Central memory CD8-positive, alpha-beta T cell (primary cell): ENCODE measurements at places on chromosomes 5 and 9.

DNA sequence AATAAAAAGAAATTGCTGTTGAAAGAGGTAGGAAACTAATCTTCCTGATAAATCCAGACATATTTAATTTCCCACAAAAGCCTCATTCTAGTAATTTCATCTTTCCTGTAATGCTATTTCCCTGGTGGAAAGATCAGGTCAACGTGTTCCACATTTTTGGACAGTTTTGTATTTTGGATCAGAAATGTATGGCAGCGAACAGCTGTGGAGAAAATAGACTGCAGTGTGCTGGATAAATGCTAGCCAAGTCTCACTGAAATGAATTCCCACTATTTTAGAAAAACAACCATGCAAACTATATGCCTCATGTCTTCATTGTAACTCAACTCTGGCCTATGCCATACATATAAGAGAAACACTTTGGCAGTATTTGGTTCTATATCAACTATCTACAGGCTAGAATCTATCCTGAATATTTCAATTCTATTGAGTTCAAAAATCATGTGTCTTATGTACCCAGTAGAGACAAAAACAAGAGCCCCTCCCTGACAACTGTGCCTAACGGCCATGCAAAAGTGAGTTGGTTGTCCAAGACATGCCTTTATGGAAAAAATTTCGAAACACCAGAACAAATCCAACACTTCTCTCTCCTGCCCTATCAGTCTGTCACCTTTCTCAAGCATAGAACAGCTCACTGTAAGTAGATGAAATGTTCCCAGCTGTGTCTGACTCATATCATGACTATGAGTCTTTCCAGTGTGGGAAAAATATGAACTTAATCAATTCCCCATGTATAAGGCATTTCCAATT lies 191.3 kb upstream of the NREP start:
- no peak for DNase-seq
- no peak overlapping the region for H3K4me3 ChIP-seq
- peaks cover 3% of the 10 kb centered on the region for H3K36me3 ChIP-seq
- H3K4me1 ChIP-seq = no peaks in the 10 kb centered on the region
- peaks cover 3% of the 10 kb centered on the region for H3K27me3 ChIP-seq

DNA sequence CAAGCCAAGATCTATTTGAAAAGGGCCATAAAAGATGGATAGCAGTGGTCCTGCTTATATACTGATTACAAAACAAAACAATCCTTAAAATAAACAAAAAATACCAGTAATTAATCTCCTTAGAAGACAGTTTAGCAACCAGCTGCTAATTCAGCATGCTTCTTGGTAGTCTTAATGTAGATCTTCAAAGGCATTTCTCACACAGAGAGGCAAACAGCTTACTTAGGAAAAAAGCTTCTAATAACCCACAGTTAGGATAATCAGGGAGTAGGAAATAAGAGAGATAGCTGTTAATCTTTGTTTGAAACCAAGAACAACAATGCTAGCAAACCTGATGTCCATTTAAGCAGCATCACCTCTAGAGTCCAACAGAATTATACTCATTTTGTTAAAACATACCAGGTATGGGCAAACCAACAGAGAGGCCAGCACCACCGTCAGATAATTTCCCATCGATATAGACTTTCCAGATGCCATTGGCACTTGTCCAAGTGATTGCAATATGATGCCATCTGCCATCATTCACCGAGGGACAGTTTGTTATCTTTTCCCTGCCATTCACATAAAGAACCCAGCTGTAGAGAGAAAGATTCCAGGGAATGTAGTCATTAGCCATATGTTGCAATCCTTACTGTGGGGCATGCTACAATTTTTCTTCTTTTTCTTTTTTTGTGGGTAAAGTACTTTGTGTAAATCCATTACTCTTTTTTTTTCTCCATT lies 105.6 kb upstream of the TXNDC8 start:
- no peaks in the 10 kb centered on the region for H3K36me3 ChIP-seq
- no peak for DNase-seq
- no peak overlapping the region for H3K4me3 ChIP-seq
- H3K27ac ChIP-seq = no peak overlapping the region

DNA sequence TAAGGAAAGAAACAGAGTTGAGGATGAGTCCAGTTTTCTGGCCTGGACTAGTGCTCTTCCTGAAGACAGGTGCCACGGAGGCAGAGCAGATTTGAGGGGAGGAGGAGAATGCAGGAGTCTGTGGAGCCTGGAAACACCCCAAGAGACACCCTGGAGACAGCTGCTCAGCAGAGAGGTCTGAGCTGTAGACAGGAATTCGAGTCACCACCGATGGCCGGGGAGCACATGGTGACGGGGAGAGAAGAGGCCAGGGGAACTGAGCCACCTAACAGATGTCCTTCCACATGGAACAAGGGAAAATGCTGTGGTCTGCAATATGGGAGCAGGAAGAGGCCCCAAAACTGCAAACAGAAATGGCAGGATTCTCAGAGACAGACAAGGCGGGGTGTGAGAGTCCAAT lies 22.9 kb downstream of the CPLX2 start:
- H3K27me3 ChIP-seq = no peaks in the 10 kb centered on the region
- peak overlapping the region; percentile 16 for H3K27ac ChIP-seq
- no peaks in the 10 kb centered on the region for H3K36me3 ChIP-seq
- DNase-seq = no peak
- H3K4me1 ChIP-seq = peaks cover 16% of the 10 kb centered on the region

DNA sequence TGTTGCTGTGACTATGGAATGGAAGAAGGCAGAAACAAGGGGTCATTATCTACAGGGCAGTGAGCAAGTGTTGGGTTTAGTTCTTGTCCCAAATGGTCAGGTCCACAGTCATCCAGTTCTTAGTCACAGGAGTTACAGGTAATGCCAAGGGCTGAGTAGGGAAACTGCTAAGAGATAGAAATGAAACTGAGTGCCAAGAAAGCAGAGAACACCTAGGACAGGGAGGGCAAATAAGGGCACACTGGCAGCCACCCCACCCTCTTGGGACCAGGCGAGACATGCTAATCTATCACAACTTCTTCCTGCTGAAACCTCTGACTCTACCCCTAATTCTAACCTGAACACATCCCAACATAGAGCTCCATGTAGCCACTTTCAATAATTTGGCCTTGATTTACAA lies 103.2 kb downstream of the KLF4 start:
- H3K36me3 ChIP-seq = peaks cover 1% of the 10 kb centered on the region
- H3K27me3 ChIP-seq = peaks cover 35% of the 10 kb centered on the region
- no peak overlapping the region for H3K4me3 ChIP-seq
- H3K4me1 ChIP-seq = no peaks in the 10 kb centered on the region
- no peak overlapping the region for H3K27ac ChIP-seq

DNA sequence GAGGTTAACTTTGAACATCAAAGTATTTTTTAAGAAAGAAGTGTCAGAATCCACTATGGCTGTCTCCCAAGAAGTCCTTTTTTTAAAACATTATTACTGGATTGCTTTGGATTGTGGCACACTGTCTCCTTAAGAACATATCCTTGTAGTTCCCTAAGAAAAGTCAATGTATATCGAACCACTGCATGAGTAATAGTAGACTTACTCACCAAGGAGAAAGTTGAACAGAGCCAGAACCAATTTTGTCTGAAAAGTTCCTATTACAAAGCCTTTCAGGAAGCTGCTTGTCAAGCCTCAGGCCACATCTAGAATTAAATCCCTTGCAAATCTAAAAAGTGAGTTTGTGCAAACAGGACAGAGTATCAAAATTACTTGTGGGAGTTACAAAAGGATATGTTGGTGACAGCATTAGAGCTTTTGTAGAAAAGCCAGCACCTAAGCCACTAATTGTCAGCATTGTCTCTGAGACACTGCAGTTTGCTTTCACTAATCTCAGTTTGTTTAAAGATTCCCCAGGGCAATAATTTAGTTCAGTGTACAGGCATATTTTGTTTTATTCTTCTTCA lies 195.4 kb downstream of the MPDZ start:
- no peaks in the 10 kb centered on the region for H3K27me3 ChIP-seq
- no peak for DNase-seq
- H3K4me3 ChIP-seq = no peak overlapping the region
- peaks cover 1% of the 10 kb centered on the region for H3K36me3 ChIP-seq

DNA sequence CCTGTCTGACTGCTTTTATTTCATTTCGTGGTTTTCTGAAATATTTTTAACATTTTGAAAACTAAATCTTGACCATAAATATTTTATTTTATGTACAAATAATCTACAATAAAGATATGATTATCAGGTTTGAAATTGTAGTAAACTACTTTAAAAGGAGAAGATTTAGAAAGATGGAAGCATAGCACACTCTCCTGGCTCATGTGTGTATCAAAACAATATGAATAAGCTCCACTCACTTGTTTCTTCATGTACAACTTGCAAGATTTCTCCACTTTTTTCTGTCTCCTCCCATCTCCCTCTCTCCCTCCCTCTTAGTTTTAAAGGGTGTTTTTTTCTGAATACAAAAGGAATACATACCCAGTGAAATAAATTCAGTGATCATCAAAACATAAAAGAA lies 15.4 kb upstream of the VPS13A start:
- H3K4me1 ChIP-seq = no peaks in the 10 kb centered on the region
- DNase-seq = no peak
- no peaks in the 10 kb centered on the region for H3K36me3 ChIP-seq
- peaks cover 46% of the 10 kb centered on the region for H3K27me3 ChIP-seq

DNA sequence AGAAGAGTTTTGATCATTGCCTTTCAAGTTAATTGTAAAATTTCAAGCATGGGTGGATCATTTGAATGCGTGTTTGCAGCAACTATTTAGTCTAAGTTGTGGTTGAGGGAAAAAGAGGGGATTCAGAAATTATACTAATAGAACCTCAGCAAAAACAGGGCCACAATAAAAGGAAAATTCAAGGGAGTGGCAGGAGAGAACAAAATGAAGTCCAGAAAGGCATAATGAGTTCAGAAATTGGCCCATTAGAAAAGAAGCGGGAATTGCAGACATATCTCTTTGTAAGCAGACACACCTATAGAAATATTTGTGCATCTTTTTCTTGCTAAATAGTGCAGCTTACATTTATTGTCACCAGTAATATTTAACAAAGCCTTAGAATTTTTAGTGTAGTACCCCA lies 960.0 kb downstream of the CDH12 start:
- DNase-seq = no peak
- no peak overlapping the region for H3K27ac ChIP-seq

GRCh38 chr9:134440636-134441226 lies 114.5 kb downstream of the RXRA start:
- H3K4me3 ChIP-seq = no peak overlapping the region
- no peak for DNase-seq
- H3K4me1 ChIP-seq = peaks cover 8% of the 10 kb centered on the region
- no peaks in the 10 kb centered on the region for H3K27me3 ChIP-seq
- no peak overlapping the region for H3K27ac ChIP-seq

- H3K4me3 ChIP-seq = no peak overlapping the region
- no peak overlapping the region for H3K27ac ChIP-seq
- H3K27me3 ChIP-seq = no peaks in the 10 kb centered on the region
These were observed 18.2 kb upstream of the TXNDC8 start for GRCh38 chr9:110355911-110356310.

- no peak for DNase-seq
- peaks cover 46% of the 10 kb centered on the region for H3K27me3 ChIP-seq
- H3K27ac ChIP-seq = no peak overlapping the region
- H3K4me1 ChIP-seq = peaks cover 8% of the 10 kb centered on the region
These were observed 6.1 kb downstream of the RUSC2 start for GRCh38 chr9:35495984-35496383.

DNA sequence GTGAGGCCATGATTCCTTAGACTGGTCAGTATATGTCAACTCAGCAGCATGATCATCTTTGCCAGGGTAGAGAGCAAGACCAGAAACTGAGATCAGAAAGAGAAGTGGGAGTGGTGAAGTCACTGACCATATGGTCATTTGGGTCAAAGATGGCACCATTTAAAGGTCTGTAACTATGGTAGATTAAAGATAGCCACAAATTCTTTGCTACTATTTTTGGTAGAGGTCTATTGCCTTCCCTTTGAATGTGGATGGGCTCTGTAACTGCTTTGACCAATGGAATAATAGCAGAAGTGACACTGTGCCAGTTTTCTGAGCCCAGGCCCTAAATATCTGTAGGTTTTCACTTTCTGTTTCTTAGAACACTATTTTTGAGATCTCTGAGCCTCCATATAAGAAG lies 117.6 kb downstream of the PCSK1 start:
- no peak overlapping the region for H3K27ac ChIP-seq
- H3K36me3 ChIP-seq = peaks cover 3% of the 10 kb centered on the region
- H3K4me3 ChIP-seq = no peak overlapping the region
- H3K27me3 ChIP-seq = peaks cover 23% of the 10 kb centered on the region
- no peaks in the 10 kb centered on the region for H3K4me1 ChIP-seq

- H3K4me3 ChIP-seq = no peak overlapping the region
- peaks cover 74% of the 10 kb centered on the region for H3K4me1 ChIP-seq
- no peak for DNase-seq
- H3K27me3 ChIP-seq = no peaks in the 10 kb centered on the region
- peak overlapping the region; percentile 84 for H3K27ac ChIP-seq
These were observed 11.4 kb downstream of the PHF2 start for GRCh38 chr9:93587651-93588347.

- no peak overlapping the region for H3K4me3 ChIP-seq
- H3K27me3 ChIP-seq = peaks cover 37% of the 10 kb centered on the region
- no peaks in the 10 kb centered on the region for H3K36me3 ChIP-seq
- no peak overlapping the region for H3K27ac ChIP-seq
- DNase-seq = no peak
These were observed 215.9 kb upstream of the DMRT1 start for GRCh38 chr9:625613-626012.

DNA sequence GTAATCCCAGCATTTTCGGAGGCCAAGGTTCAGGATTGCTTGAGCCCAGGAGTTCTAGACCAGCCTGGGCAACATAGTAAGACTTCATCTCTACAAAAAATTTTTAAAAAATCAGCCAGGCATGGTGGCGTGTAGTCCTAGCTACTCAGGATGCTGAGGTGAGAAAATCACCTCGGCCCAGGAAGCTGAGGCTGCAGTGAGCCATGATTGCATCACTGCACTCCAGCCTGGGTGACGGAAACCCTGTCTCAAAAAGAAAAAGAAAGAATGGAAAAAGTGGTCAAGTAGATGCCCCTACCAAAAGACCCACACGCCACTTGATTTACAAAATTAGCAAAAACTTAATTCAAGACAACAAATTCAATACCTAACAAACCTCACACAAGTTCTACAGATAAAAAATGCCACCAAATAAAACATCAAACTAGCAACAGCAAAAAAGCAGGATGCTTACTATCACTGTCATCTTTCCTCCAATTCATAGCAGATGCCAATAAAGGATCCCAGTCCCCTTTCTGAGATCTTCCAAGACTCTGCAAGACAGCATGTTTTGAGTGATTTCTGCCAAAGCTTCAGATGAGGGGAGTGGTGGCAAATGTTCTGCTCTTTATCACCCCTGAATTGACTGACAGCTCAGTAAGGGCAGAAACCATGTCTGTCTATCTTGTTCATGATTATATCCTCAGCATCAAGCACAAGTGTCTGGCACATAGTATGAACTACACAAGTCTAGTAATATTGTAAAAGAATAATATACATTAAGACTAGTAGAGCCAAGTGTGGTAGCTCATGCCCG lies 34.2 kb upstream of the TESK1 start:
- no peaks in the 10 kb centered on the region for H3K36me3 ChIP-seq
- no peaks in the 10 kb centered on the region for H3K27me3 ChIP-seq
- H3K4me1 ChIP-seq = peaks cover 13% of the 10 kb centered on the region
- no peak overlapping the region for H3K4me3 ChIP-seq
- H3K27ac ChIP-seq = peak overlapping the region; percentile 73
